ENCODE measurements at places on chromosomes 2 and 18.

GRCh38 chr2:39266139-39266805 is 22.5 kb upstream of the CDKL4 start:
- no peak for DNase-seq

DNA sequence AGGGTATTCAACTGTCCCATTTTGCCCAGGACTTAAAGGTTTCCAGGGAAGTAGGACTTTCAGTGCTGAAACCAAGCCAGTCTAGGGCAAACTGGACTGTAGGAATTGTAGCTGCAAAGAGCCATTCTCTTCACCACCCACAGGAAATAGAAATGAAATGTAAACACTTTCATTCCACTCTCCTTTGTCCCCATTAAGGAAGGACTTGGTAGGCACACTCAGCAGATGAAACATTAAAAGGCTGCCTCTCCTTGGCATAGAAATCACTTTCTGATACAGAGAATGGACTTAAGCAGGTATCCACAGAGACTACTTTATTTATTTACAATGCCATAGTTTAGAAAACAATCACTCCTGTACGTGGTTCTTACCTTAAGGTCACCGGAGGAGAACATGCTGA is 102.9 kb upstream of the CCDC195 start:
- DNase-seq, result no peak

- no peak for DNase-seq
Measured at GRCh38 chr2:201126308-201127151, 10.6 kb downstream of the CFLAR start.

DNA sequence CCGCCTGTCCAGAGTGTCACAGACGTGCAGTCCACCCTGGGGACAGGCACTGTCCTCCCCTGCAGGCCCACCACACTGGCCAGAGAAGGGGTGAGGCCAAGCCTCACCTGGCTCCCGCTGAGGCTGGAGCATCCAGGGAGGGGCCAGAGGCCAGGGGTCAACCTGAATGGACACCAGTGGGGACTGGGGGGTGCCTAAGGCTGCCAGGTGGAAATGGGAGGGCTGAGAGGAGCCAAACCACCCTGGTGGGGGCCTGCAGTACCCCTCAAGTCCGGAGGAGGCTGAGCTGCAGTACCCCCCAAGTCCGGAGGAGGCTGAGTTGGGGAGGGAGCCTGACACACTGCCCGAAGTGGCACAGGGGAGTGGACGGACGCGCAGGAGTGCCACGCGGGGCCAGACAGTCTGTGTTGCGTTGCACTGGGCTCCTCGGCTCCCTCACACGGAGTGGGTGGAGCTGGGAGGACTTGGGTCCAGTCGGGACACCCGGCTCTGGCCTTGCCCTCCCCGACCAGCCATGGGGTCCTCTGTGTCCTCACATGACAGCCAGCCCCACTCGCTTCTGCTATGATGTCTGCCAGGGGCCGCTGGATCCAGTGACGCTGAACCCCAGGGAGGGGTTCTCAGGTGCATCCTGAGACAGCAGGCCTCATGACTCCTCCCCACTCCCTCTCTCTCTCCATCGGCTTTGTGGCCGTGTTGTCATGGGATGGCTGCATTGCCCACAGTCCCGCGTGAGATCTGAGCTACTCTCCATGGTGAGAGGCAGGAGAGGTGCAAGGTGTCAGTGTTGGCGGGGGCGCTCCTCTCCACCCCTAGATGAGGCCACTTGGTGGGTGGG is 22.3 kb upstream of the GPC1 start:
- DNase-seq, result no peak

GRCh38 chr2:149617476-149617875 is 29.9 kb upstream of the MMADHC start:
- DNase-seq, result no peak

DNA sequence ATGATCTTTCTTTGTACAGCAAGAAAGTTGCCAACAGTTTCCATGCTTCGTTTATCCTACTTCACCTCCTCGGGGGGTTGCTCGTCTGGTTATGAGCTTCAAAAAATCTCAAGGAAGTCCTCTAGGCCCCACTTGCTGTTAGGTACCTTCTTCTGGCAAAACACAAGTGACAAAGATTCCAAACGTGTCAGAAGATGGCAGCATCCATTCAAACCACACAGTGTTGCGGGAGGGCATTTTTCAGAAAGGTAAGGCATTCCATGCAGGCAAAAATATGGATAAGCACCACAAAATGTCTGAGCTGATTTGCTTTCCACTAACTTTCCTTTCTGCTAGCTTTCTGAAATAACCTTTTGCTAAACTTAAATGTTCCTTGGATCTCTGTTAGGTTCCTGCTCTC is 13.2 kb upstream of the OR6B3 start:
- DNase-seq, result no peak

DNA sequence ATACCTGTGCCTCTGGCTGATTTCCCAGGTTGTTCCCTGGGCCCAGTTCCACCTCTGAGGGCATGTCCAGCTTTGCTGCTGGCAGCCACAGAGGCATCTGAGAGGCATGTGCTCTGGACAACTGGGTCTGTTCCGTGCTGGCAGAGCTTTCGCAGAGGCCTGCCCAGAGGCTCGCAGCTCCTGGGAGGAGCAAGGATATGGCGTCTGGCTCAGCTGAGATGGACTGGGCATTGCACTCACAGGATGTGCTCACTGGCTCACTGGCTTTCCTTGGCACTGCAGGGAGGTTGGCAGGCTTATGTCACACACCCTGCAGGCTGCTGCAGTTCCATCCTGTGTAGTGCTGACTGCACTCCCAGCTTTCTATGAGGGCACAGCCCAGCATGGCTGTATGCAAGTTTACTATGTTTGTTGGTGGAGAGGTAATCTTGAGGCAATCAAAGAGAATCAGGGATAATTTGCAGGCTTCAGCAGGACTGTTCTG is 172.3 kb downstream of the PRKCE start:
- DNase-seq, result no peak

DNA sequence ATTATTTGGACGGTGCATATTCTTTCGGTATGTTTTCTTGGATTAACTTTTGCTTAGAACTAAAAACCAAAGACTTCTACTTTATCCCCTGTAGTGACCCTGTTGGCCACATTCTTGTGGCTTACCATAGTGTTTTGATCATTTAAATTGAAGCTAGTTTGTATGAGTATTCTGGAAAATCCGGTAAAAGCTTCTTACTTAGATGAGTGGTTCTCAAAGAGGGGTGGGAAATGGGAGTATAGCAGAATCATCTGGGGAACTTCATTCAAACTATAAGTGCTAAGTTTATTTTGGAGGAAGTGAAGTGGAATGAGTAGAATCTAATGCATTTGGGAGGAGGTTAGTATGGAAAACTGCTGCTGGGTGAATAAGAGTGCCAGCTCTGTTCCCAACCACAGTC is 3.8 kb downstream of the PPP1CB start:
- no peak for DNase-seq

GRCh38 chr2:197137826-197138477 is 172.6 kb downstream of the ANKRD44 start:
- DNase-seq, result no peak

DNA sequence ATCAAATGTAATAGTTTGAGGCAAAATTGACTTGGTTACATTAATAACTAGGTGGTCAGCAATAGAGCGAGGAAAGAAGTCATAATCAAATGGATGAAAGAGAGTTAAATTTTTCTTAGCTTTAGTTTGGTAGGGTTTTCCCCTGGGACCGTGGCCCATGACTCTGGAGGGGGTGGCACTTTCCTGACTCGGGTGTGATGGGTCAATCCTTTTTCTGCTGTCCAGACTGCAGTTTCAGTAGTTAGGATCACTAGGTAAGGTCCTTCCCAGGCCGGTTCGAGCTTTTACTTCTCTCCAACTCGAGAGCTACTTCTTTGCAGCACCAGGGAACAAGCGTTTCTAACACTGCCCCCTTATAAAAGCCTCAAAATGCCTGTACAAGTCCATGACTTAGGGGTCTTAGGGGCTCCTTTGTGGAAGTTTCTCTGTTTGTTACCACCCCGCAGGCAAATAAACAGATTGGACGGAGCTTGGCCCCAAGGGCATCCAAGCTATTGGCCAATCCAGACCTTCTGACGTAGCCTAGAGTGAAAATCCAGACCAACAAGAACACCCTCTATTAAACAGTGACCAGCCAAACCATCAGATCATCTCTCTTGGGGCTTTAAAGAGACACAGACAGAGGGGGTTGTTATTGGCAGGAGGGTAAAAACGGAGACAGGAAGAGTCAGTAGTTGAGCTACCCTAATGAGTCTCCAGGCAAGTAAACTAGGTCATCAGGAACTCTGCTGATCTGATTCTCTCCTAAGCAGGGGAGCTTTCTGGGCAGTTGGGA is 9.4 kb upstream of the CEP68 start:
- DNase-seq, result no peak

GRCh38 chr2:36780231-36780839 is 83.8 kb downstream of the VIT start:
- no peak for DNase-seq

GRCh38 chr18:35818353-35818667 is 154.2 kb upstream of the RMP24 start:
- no peak for DNase-seq

- DNase-seq, result no peak
Measured at GRCh38 chr18:48656176-48656575, 117.3 kb downstream of the CTIF start.

- no peak for DNase-seq
Measured at GRCh38 chr2:189312643-189313042, 128.6 kb upstream of the WDR75 start.

GRCh38 chr2:215773728-215774127 is 239.6 kb downstream of the MREG start:
- DNase-seq, result no peak

DNA sequence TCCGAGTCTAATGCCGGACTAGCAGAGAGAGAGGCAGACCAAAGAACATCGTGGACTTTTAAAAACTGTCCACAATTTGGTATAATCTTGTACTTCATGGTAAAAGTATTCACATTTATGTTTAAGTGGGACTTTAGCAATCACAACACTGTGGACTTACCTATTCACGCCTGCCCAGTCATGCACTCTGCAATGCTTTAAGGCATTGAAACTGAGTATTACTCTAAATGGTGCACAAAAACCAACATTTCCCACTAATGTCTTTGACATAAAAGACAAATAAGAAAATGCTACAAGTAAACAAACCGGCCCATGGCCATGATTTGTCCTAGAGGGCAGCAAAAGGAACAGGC is 91.3 kb downstream of the ACVR1 start:
- DNase-seq, result no peak

- no peak for DNase-seq
Measured at GRCh38 chr2:61244694-61245093, 82.7 kb downstream of the C2orf74 start.

DNA sequence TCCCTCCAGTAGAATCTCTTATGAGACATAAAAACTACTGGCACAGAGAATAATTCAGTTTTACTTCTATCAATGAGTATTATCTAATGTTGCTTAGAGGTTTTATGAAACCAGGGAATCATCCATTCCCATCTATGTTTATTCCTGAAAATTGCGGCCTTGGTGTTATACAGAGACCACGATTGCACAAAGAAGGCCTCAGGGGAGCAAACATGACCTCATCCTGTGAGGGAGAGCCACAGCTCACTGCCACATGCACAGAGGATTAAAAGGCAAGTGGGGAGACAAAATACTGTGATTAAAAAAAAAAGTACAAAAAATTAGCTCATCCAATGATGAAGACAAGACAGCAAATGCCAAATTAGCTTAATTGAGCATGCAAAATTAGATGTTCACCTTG is 111.8 kb upstream of the SLC35G4 start:
- DNase-seq, result no peak

- no peak for DNase-seq
Measured at GRCh38 chr18:46226461-46226860, 122.3 kb downstream of the HAUS1 start.

- DNase-seq, result no peak
Measured at GRCh38 chr18:75214332-75214690, 3.7 kb downstream of the TSHZ1 start.

DNA sequence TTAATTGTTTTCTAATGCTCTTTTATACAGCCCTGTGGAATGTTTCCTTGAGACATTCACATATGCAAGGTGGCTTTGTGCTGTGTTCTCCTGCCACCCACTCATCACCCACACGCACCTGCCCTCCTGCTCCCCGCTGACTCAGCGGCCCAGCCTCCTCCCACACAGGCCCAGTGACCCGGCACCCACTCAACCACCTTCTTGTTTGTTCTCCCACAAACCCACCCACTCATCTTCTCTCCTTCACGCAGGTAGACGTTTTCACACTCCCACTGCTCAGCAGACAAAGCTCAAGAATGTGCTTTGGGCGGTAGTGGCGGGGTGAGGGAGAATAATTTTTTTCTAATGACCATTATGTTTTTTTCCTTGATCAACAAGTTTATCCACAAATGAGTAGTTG is 28.6 kb upstream of the NEMP2 start:
- DNase-seq, result no peak

- no peak for DNase-seq
Measured at GRCh38 chr2:221107424-221107823, 464.7 kb downstream of the EPHA4 start.

DNA sequence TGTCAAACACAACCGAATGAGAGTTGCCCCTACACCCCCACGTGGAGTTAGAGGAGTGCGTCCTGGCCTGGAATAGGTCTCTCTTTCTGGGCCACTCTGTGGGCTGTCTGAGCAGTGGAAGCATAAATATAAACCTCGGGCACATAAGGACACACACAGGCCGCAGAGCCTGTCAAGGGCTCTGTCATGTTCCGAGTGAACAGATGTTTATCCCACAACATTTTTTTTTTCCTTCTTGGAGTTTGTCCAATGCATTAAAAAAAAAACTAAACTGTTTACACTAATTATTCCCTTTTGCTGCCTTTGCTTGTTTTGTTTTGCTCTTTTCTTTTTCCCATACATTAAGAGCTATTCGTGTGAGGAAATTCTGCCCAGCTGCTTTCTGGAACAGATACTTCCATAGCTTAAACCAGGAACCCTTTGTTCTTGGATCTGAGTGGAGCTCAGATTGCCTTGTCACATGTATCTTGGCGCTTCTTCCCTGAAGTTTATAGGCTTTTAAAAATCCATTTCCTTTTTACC is 228.3 kb upstream of the FOSL2 start:
- DNase-seq, result no peak

DNA sequence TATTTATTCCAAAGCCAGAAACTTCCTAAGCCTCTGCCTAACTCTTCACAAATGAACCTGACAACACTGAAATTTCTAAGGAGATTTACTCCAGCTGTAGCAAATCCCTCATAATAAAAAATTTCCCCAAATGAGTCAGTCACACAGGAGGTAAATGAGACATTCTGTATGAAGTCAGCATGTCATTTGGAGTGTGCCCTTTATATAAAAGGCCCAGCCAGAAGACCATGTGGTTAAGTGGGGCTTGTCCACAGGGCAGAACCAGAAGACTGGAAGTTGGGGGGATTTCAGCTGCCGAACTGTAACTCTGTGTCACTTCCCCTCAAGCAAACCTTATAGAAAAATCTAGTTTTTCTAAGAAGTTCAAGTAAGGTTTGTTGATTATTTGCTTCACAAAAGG is 30.2 kb downstream of the NRP2 start:
- DNase-seq, result no peak

- peak; percentile 33 for DNase-seq
Measured at GRCh38 chr2:143110758-143111428, 18.3 kb upstream of the ARHGAP15 start.

GRCh38 chr2:12046641-12047040 is 300.2 kb downstream of the LPIN1 start:
- DNase-seq, result no peak

GRCh38 chr2:183868707-183869106 is 729.6 kb upstream of the ZNF804A start:
- no peak for DNase-seq

GRCh38 chr2:118881490-118882129 is 34.2 kb upstream of the EN1 start:
- DNase-seq, result peak; percentile 26

Data from stimulated activated CD4-positive, alpha-beta T cell treated with anti-CD3 and anti-CD28 coated beads, Interleukin-12 subunit alpha, Interleukin-12 subunit beta, amount 100 ng/mL, for 24 hours (primary cell).